Type B pancreatic cell (in vitro differentiated cells): ENCODE measurements at places on chromosomes 12 and 14. TPM values are rescaled to one million over a fixed set of nuclear protein-coding genes. Genes with fewer than 3 reads are reported as not detected.

The KMT2D gene
- total RNA-seq: 95.4 and 97.6 TPM in 2 replicates

The OAS3 gene
- 4.6 and 13.0 TPM in 2 replicates for total RNA-seq

The IFNG-AS1 gene
- not detected in 2 replicates for total RNA-seq

- H3K36me3 ChIP-seq: no peaks in the 10 kb centered on the region
- no peaks in the 10 kb centered on the region for H3K4me1 ChIP-seq
- no peak overlapping the region for H3K4me3 ChIP-seq
- DNase-seq: no peak
- no peaks in the 10 kb centered on the region for H3K27me3 ChIP-seq
Measured at GRCh38 chr14:92943855-92944570, 21.1 kb downstream of the CHGA start.

DNA sequence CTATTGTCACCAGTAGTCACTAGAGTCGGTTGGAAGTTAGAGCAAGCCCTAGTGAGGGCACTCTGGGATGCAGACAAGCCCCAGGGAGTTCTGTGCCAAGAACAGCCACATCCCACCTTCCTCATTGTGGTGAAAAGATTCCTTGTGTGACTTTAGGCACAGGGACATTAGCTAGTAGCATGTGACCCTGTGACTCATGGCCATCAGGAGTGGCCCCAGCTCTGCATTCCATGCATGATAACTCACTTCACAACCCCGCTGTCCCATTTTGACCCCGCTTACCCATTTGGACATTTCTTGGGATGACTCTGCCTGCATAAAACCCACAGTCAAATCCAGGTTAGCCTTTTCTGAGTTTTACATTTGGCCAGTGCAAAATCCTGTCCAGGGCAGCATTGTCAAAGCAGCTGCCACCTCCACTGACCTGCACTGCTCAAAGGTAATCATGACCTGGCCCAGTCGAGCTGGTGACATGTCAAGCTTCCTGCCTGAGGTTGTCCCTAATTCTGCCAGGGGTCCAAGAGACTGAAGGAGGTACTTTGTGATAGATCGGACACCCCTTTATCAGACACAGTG, 430.5 kb downstream of the DPF3 start:
- H3K27ac ChIP-seq: no peak overlapping the region
- DNase-seq: no peak

DNA sequence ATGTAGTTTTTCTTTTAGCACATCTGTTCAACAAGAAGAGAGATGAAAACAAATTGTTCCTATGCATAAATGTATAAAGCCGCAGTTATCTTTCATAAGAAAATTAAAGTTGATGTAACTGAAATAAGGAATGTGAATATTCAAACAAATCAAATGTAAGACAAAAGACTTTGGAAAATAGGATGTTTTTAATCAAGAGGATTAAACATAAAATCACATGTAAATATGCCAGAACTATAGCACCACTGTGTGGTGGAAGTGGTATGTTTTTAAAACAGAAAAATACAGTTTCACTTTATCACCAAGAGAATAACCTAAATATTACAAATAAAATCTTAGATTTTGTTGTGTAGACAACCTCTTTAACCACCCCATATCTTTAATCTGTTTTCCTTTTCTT, 40.4 kb downstream of the CAPS2 start:
- no peaks in the 10 kb centered on the region for H3K36me3 ChIP-seq
- H3K27ac ChIP-seq: no peak overlapping the region
- H3K4me1 ChIP-seq: peaks cover 12% of the 10 kb centered on the region

The TPH2 gene
- total RNA-seq: 0.45 TPM in 1 of 2 replicates, not detected in the other

- DNase-seq: no peak
- H3K4me3 ChIP-seq: no peak overlapping the region
- H3K27ac ChIP-seq: no peak overlapping the region
- no peaks in the 10 kb centered on the region for H3K4me1 ChIP-seq
- no peaks in the 10 kb centered on the region for H3K27me3 ChIP-seq
Measured at GRCh38 chr14:63717702-63718101, 10.2 kb downstream of the SGPP1 start.

The HOXC4 gene
- 6.7 and 47.9 TPM in 2 replicates for total RNA-seq

DNA sequence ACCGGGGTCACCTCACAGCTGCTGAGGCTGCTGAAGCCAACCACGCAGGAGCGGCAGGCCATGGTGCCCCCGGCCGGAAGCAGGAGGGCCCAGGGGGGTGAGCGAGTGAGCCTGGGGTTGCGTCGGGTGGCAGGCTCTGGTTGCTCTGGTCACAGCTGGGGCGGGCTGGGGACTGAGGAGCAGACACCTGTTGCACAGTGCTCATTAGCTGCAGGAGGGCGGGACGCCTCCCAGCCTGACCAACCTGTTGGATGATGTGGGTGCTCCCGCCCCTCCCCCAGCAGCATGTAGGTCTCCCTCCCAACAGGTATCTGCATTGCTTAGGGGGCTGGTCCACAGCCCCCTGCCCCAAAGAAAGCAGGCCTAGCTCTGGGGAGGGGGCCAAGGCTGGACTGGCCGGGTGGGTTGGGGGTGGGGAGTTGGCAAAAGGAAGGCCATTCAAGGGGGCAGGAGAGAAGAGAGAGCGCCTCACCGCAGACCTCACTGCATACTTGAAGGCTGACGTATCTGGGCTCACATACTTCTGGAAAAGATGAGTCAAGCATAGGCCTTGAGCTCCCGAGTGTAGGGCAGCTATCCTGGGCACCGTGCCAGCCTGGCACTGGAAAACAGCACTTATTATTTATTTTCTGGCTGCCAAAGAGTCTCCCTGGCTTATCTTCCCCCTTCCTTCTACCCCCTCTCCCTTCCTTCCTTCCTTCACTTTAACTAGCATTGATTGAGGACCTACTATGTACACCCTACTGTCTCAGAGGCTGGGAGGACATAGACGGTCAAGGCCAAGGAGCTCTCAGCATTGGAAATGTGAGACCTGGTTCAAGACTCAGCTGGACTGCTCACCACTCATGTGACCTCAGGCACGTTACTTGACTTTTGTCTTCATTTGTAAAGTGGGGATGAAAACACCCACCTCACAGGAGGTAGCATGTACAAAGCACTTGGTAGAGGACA, at the start of gene KRT80:
TSS of gene KRT80 (minus strand) at position 174 of the 951 bp plus-strand sequence. CDS start at position 62, 112 bp downstream.
- H3K27ac ChIP-seq: peak within 1 kb of the TSS; percentile 98
- DNase-seq: no peak
- peaks cover 3% of the 10 kb centered on the region for H3K27me3 ChIP-seq
- no peaks in the 10 kb centered on the region for H3K36me3 ChIP-seq
- H3K4me3 ChIP-seq: peak within 1 kb of the TSS; percentile 75

DNA sequence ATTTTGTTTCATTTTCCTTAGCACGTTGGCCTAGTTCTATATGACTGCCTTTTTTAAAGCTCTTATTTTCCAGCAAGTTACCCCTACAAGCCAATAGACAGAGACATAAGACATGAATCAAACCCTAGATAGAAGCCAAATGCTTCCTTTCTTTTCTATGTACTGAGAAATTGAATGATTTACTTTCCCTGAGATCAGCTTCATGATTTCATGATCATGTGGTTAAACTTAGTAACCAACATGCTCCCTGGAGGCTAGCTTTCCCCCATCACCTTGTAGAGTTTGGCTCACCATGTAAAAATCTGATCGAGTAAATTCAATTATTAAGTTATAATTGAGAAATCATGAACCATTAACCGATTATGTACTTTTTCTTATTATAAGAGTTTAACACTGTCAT, 148.1 kb upstream of the LRIG3 start:
- peaks cover 39% of the 10 kb centered on the region for H3K4me1 ChIP-seq
- no peak overlapping the region for H3K4me3 ChIP-seq

DNA sequence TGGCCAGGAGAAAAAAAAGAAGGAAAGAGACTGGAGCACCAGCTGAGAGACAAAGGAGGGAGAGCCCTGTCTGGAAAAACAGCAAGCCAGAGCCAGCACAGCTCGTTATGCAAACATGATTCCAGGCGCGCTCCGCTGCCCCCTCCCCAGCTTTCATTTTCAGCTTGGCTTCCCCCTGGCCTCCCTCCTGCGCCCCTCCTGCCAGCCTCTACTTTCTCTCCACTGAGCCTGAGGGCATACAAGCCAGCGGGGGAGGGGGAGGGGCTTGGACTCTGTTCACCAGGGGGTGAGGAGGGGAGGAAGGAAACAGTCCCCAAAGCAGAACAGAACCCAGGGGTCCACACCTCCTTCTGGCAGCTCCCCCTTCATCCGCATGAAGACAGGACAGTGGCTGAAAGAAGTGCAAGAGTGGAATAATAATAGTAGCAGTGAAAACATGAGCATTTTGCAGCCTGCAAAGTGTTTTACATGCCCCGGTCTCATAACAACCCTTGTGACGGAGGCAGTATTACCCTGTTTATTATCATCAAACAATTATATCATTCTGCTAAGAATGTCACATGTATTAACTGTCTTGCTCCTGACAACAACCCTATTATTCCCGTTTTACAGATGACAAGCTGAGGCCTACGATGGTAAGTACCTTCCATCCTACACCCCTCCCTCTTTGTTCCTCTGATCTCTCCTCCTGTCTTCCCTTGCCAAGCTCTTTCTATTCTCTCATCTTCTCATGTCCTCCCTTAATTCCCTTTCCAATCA, 24.2 kb downstream of the SMUG1 start:
- DNase-seq: no peak
- H3K27ac ChIP-seq: peak overlapping the region; percentile 67
- peaks cover 60% of the 10 kb centered on the region for H3K4me1 ChIP-seq

DNA sequence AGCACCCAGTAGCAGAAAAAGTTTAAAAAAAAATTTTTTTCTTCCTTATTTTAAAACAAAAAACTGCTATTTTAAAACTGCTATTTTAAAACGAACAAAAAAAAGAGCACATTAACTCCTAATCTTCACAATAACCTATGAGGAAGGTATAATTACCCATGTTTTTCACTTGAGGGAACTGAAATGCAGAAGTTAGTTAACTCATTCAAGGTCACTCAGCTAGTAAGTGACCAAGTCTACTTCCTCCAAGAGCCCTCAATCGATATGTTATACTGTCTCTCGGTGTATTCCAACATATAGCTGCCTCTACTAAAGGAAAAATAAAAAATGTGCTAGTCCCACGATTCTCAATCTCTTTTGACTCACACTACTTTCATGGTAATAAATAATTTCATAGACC, 7.8 kb downstream of the RPAP3 start:
- peaks cover 4% of the 10 kb centered on the region for H3K4me1 ChIP-seq
- no peak overlapping the region for H3K27ac ChIP-seq
- H3K27me3 ChIP-seq: no peaks in the 10 kb centered on the region
- H3K4me3 ChIP-seq: no peak overlapping the region

The LRTM2 gene
- total RNA-seq: 0.12 and 0.95 TPM in 2 replicates

GRCh38 chr14:97106166-97106565, 309.0 kb downstream of the VRK1 start:
- no peaks in the 10 kb centered on the region for H3K4me1 ChIP-seq
- no peaks in the 10 kb centered on the region for H3K36me3 ChIP-seq
- no peak overlapping the region for H3K27ac ChIP-seq

The CD69 gene
- total RNA-seq: 0.19 and 1.6 TPM in 2 replicates

- peak overlapping the region; percentile 18 for H3K4me3 ChIP-seq
- peak overlapping the region; percentile 87 for H3K27ac ChIP-seq
- H3K36me3 ChIP-seq: peaks cover 3% of the 10 kb centered on the region
- H3K27me3 ChIP-seq: peaks cover 2% of the 10 kb centered on the region
- DNase-seq: no peak
Measured at GRCh38 chr12:22409377-22410164, 75.1 kb upstream of the ST8SIA1 start.

The C14orf180 gene
- not detected in 2 replicates for total RNA-seq

DNA sequence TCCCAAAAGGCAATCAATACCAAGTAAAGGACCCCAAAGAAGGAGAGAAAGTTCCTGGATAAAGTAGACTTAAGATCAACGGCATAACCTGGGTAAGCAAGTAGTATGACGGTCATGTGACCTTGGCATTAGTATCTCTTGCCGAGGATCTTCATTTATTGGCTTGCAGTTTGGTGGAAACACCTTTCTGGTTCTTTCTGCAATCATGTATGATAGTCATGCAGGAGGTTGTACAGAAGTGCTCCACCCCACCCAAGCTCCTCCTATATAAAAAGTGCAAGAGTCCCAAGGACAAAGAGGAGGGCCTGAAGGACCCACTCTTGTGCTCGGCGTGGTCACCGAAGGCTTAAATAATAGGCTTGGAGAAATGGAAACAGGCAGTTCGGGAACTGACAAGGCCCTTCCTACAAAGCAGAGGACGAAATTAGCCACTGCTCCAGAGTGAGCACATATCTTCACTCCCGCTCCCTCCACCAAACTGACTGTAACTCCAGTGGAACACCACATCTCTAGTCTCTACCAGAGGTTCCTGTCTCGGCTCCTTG, 750 bp downstream of the CS start:
- peaks cover 38% of the 10 kb centered on the region for H3K4me1 ChIP-seq
- no peak for DNase-seq
- peak overlapping the region; percentile 98 for H3K4me3 ChIP-seq
- peak overlapping the region; percentile 94 for H3K27ac ChIP-seq

The TMEM119 gene
- 0.33 and 27.2 TPM in 2 replicates for total RNA-seq

GRCh38 chr12:18430425-18431048, 169.2 kb downstream of the PIK3C2G start:
- peaks cover 4% of the 10 kb centered on the region for H3K27me3 ChIP-seq
- peak overlapping the region; percentile 7 for H3K27ac ChIP-seq
- H3K4me1 ChIP-seq: no peaks in the 10 kb centered on the region
- H3K36me3 ChIP-seq: no peaks in the 10 kb centered on the region
- no peak overlapping the region for H3K4me3 ChIP-seq
- no peak for DNase-seq

The NCKAP5L gene
- 9.7 and 28.8 TPM in 2 replicates for total RNA-seq
